ENCODE measurements at places on chromosomes 12 and 14.

DNA sequence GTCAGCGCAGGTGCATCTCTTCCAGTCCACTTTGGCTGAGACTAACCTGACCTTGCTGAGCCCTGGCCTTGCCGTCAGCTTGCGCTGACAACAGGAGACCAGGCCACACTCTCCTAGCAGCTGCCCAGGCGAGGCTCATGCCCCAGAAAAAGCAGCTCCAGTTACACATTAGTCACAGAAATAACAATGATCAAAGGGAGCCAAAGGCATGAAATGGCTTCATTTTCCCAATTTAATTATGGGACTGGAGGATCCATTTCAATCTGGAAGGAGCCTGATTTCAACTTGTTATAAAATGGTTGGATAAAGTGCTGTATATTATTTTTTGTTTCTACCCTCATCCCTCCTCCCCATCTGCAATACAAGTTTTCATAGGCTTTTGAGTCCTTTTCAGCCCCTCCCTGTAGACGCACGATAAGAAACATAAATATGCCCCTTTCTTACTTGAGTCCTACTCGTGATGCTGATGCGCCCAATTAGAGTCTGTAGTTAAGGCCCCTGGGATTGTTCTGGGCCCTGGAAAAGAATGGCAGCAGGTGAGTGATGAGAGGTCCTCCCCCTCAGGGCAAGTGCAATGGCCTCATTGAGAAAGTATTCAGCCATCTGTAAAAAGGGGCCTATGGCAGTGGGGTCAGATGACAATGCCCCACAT lies 376.0 kb downstream of the C12orf75 start:
- no peak for DNase-seq

DNA sequence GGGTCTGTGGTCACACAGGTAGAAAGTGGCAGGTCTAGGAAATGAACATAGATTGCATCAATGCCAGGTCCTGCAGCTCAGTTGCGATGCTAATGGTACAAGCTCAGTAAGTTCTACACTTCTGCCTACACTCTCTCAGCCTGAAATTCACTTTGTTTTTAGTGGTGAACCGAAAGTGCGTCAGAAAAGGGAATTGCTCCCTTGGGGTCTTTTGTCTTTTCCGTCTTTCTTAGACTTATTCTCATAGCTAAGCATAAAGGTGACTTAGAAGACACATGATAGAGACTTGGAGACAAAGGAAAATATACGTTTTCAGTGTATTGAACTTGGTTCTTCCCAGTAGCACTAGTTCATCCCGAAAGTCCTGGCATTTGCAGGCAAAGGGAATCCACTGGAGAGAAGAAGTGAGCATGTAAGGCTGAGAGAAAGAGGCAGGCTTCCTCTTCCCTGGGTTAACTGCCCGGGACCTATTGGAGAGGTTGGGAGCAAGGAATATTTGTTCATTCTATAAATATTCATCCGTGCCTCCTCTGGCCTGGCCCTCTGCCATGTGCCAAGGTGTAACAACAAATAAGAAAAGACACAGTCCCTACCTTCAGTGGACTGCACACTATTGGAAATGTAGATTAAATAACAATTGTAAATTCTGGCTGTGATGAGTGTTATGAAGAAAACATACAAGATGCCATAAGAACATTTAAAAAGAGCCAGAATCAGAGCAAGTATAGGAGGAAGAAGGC lies 785.8 kb downstream of the MED13L start:
- DNase-seq: no peak

GRCh38 chr12:108914121-108914531 lies 34.2 kb downstream of the DAO start:
- no peak for DNase-seq

- DNase-seq: no peak
Observed at GRCh38 chr12:104351057-104351983, 47.8 kb downstream of the EID3 start.

- no peak for DNase-seq
Observed at GRCh38 chr12:71536279-71536938, 96.8 kb downstream of the LGR5 start.
